ENCODE measurements at places on chromosomes 6 and 20.

DNA sequence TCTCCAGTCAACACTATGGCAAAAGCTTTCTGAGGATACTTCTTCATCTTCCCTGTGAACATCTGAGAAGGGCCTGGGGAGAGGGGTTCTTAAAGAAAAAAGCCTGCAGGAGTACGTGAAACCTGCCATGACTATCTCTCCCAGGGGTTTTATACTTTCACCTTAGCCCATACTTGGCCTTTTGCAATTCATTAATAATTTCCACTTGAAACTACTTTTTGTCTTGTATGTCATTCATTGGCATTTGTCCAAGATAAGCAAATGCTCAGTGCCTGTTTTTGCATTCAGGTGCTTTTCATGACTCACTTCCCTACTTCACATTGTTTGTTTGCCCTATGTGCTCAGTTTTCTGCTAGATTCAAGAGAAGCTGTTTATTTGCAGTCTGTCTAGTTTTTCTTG is 580.3 kb upstream of the GJE1 start:
- no peak for DNase-seq

GRCh38 chr20:3577366-3577765 is 85.8 kb downstream of the GFRA4 start:
- no peak for DNase-seq

DNA sequence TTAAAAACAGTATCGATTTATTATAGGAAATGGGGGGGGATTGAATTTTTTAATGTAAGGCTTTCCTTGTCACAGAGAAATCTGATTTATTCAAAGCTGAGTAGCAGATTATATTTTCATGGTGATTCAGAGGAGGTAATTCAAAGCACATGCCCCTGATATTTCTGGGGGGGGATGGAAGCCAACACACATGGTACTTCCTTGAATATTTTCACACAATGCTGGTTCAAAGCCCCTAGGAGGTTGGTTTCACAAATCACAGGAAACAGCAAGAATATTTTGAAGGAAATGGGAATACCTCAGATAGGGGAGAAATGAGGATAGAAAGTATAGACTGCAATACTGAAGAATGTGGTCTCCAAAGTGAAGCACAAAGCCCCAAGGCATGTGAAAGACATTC is 98.8 kb downstream of the RTN4IP1 start:
- no peak for DNase-seq

DNA sequence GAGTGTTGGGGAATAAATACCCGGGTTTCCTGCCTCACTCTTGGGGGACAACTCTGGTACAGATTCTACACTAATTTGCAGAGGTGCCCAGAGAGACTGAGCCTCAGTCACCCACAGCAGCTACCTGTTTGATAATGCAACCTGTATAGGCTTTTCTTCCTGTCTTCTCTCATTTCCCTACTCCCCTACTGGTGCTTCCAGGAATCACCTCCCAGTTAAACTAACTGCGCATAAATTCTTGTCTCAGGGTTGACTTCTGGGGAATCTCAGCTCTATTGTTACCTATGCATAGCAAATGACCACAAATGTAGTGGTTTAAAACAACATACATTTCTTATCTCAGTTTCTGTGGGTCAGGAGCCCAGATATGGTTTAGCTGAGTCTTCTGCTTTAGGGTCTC is 11.3 kb downstream of the OCSTAMP start:
- no peak for DNase-seq

- no peak for DNase-seq
Observed at GRCh38 chr6:110646951-110647910, 168.0 kb downstream of the CDK19 start.

DNA sequence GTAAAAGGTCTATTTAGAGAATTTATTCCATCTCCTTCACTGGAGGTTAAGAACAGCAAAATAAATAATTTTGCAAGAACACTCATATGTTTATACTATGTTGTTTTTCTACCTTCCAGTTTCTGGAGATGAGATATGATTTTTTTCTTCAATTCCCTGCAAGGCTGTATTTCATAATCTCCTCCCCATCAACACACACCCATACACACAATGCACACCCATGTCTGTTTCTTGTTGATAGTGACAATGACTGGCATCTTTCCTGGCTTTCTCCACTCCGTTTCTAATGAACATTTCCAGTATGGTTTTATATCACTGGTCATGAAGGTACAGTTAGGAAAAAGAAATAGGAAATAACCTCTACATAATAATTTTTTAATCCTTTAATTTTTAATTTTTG is 202.1 kb downstream of the ARHGAP18 start:
- DNase-seq = no peak

DNA sequence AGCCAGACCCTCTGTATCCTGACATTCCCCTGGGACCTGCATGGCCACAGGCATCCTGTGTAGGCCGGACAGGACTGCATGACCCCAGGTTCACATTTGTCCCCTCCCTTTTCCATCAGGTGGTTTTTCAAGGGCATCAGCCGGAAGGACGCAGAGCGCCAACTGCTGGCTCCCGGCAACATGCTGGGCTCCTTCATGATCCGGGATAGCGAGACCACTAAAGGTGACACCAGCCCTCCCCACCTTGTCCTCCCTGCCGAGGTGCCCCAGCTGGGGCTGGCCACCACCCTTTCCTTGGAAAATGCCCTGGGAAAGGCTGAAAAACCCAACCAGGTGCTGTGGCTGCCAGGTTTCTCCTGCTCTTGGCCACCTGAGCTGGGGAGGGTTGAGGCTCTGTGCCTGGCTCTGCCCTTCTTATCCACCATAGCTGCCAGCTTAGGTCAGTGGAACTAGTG is 27.6 kb downstream of the HCK start:
- DNase-seq = no peak

- no peak for DNase-seq
Observed at GRCh38 chr6:80333342-80333741, 226.9 kb downstream of the BCKDHB start.

Measured in activated naive CD4-positive, alpha-beta T cell treated with anti-CD3 and anti-CD28 coated beads, Interleukin-2, amount 50 U/mL, for 16 hours (primary cell).